ENCODE measurements at places on chromosomes 1 and 21.

GRCh38 chr1:10225573-10225972, 15.2 kb downstream of the KIF1B start:
- DNase-seq, result no peak

GRCh38 chr1:39679821-39680220, 7.9 kb upstream of the NT5C1A start:
- no peak for DNase-seq

DNA sequence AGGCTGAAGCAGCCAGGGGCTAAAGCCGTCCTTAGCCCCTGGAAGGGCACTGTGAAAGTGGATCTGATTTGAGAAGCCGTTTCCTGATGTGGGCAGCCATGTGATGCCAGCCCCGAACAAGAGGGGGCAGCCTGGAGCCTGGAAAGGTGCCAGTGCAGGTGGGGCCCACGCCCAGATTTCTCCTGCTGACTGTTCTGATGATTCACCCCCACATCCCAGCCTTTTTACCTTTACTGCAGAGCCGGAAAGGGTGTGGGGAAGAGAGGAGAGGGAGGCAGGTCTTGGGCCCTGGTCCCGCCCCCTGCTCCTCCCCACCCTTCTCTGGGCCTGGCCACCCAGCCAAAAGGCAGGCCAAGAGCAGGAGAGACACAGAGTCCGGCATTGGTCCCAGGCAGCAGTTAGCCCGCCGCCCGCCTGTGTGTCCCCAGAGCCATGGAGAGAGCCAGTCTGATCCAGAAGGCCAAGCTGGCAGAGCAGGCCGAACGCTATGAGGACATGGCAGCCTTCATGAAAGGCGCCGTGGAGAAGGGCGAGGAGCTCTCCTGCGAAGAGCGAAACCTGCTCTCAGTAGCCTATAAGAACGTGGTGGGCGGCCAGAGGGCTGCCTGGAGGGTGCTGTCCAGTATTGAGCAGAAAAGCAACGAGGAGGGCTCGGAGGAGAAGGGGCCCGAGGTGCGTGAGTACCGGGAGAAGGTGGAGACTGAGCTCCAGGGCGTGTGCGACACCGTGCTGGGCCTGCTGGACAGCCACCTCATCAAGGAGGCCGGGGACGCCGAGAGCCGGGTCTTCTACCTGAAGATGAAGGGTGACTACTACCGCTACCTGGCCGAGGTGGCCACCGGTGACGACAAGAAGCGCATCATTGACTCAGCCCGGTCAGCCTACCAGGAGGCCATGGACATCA, at the start of gene SFN:
TSS of gene SFN (plus strand) at position 369 of the 904 bp plus-strand sequence. CDS start at position 433, 64 bp downstream.
- DNase-seq, result peak; percentile 50

GRCh38 chr1:245788269-245788668, 633.5 kb downstream of the KIF26B start:
- DNase-seq, result no peak

DNA sequence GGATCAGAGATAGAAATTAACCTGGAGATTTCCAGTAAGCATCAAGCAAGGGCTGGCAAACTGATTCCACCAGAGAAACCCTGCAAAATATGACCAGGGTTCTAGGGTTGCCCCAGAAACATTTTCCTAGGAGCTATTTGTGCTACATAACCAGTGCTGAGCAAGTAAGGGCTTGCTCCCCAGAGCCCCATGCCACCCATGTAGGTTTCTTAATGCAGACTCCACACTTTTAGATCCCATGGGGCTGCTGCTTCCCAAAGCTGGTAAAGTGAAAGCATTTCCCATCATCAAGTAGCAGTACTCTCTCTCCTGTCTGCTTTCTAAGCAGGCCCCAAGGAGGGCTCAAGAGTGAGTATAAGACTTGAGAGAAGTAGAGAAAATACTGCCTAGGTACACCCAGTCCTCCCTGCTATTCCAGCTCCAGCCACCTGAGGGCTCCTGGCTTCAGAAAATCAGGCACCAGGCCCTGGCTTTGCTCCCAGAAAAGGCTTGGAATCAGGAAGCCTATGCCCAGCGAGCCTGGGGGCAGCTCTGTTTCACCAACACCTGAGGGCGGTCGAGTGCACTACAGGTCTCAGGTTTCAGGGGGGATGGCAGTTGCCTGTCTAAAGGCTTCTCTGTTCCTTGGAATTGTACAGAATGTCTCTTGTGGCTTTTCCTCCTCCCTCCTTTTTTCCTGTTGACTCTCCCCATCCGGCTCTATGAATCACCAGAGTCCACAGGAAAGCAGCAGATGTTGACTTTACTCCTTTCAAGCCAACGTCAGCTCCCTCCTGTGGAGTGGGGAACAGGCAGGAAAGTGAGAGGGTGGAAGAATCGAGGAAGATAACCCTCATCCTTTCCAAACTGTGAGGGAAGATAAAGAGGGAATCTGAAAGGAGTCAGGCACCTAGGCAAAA, 6.2 kb upstream of the ANKRD35 start:
- peak; percentile 93 for DNase-seq

GRCh38 chr1:117321680-117322609, 45.3 kb upstream of the MAN1A2 start:
- no peak for DNase-seq

- DNase-seq, result no peak
Measured at GRCh38 chr1:20849100-20849499, 62.0 kb upstream of the HP1BP3 start.

DNA sequence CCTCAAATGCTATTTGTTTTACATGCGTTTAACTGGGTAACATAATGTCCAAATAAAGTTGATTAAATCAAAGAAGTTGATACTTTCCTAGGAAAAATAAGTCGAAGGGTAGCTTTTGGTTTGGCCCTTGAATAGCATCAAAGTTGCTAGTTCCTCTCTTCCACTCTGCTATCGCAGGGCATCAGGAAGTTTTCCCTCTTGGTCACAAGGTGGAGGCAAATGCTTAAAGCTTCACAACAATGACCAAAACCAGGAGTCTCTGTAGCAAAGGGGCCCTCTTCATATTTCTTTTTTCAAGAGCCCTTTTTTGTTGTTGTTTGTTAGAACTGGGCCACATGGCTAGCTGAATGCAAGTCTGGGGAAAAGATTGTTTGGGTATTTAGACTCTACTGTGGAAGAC, 668.4 kb downstream of the KCNT2 start:
- peak; percentile 33 for DNase-seq

DNA sequence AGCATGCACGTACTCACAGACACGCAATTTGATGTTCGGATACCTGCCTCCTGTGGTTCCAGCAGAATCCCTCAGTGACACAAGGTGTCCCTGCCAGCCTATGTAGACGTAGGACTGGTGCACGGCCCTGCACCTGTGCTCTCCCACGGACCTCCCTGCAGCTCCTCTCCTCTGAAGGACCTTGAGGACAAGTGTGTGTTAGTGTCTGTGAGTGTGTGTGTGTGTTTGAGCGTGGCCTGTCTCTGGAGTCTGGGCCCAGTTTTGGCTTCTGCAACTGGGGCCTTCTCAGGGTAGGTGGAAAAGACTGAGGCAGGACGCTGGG, 22.5 kb upstream of the DMBX1 start:
- no peak for DNase-seq

DNA sequence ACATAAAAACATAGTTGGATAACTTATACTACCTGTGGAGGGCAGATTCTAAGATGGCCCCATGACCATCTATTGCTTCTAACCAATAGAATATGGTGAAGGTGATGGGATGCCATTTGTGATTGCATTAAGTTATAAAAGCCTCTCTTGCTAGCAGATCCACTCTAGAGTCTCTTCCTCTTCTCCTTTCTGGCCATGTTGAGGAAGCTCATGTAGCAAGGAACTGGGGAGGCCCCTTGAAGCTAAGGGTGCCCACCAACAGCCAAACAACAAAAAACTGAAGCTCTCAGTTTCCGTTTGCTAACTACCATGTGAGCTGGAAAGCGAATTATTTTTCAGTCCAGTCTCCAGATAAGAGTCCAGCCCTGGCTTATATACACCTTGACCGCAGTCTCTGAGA, 16.0 kb upstream of the AGO1 start:
- DNase-seq, result peak; percentile 40

DNA sequence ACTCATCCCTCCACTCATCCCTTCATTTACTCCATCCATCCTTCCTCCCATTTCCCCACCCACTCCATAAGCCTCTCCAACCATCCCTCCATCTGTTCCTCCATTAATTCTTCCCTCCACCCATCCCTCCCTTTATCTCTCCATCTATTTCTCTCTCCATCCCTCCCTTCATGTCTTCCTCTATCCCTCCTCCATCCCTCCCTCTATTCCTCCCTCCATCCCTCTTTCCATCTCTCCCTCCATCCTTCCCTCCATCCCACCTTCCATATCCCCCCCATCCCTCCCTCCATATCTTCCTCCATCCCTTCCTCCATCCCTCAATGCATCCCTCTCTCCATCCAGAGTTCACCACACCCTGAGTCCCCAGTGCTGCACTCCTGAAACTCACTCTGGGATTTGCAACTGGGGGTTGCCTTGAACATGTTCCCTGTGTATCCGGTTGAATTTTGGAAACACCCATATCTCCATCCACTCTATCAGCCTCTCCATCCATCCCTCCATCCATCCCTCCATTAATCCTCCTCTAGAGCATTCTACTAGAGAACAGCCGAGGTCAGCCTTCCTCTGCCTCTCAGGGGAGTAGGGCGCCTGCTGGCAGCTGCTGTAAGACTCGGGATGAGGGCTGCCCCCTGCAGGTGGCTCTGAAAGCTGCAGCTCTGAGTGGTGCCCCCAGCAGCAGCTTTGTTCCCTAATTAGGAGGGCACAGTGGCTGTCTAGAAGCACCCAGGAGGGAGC, 39.4 kb downstream of the ABCG1 start:
- DNase-seq, result peak; percentile 79

GRCh38 chr1:53406551-53407235, 52.5 kb upstream of the DMRTB1 start:
- no peak for DNase-seq

DNA sequence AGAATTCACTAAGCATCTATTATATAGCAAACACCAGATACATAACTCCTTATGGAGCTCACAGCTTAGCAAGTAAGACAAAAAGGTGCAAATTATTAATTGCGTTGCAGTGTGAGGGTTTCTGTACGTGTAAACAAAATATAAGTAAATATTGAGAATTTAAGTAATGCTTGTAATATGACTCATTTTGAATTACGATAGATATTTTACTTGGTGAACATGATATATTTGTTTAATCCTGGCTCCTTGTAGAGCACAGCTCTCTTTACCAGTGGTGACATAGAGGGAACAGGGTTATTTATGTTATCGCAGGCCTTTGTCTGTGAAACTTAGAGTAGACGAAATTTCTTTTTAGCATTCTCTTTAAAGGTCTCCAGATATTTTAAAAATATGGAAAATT, 36.4 kb downstream of the LYPLAL1 start:
- no peak for DNase-seq

DNA sequence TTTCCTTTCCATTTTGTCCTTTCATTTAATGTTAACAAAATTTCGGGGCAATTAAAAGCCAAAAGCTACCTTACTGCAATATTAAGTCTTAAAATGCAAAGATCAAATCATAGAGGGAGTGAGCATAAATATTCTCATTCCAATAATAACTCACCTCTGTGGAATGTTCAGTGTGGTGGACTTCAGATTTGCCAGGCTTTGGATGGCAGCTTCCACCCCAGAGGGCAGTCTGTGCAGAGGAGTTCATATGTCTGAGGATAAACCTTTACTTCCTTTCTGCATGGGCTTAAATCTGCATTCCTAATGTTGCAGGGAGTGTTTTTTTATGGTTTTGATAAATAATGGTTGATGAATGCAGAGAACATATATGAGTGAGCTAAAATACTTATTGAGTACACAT, 16.3 kb downstream of the KIAA0040 start:
- DNase-seq, result no peak

DNA sequence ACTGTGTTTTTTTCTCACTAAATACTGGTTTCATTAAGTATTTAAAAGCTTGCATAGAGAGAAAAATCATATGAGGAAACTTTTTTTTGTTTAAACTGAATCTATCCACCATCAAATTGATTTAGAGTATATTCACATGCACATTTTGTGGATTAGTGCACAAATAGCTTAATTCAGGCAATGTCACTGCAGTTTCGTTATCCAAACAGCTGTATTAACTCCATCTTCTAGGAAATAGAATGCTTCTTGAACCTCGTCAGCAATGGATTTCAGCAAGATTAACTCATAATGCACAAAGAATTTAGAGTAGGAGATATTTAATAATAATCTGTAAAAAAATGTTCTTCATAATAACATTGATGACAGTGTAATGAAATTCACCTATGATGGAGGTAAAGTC, 37.5 kb downstream of the NEXN start:
- no peak for DNase-seq

DNA sequence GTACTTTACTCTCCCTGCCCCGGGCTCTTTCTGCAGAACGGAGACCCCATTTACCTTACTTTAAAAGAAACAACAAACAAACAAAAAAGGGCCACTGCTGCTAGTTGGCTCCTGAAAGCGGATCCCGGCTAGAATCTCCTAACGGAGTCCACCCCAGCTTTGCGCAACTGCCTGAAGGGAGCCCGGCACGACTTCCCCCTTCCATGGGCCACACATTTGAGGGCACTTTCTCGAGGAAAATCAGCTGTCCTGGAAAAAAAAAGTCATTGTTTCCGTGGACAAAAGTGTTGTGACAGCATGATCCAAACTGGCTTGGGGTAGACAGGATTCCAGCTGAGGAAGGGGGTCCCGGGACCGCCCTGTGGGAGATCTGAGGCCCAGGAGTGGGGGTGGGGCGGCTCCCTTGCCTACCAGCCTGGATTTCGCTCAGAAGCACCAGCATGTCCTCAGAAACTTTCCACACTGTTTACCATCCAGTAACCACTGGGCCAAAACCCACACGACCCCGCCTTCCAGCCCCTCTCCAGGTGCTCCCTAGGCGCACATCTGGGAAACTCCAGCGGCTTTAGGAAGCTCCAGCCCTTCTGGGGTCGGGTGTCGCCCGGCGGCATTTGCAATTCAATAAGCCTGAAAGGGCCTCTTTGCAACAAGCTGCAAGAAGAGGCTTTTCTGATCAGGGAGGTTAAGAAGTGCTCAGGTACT, 4.8 kb downstream of the RIPK4 start:
- peak; percentile 15 for DNase-seq

DNA sequence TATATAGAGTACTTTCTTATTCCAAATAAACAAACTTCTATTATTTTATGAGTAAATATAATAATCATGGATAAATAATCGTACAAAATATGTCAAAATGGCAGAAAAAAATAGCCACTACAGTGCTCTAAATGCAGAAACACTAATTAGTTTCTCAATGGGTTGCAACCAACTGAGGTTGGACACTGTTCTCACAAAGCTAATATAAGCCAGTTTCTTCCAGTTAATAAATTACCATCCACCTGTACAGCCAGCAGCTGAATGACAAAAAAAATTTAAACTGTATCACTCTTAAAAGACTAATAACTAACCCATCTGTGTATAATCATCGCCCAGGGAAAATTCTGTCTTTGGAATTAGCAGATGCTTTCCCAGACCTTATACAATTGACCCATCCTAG, 36.9 kb downstream of the GDAP2 start:
- no peak for DNase-seq

GRCh38 chr1:159922511-159923202, 2.6 kb downstream of the TAGLN2 start:
- DNase-seq, result no peak

DNA sequence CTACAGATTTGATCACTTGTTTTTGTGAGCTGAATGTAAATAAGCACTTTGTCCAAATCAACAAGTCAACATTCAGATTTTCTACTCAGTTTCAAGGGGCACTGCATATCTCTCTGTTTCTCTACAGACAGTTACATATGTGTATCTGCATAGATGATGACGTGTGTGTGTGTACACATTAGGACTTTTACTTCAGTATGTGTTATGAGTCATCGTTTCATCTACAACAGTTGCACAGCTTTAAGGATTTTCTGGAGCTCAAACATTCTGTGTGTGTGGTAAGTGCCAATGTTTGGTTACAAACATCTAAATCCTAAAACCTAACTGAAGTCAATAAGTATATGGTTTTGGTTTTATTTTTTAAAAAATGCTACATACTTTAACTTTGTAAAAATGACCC, 494.5 kb upstream of the PBX1 start:
- no peak for DNase-seq

- DNase-seq, result peak; percentile 77
Measured at GRCh38 chr1:201447903-201448871, 20.8 kb downstream of the PHLDA3 start.

Data from KBM-7 (cell line).